ENCODE measurements at places on chromosomes 4 and X.

GRCh38 chr4:184950117-184950830, 68.0 kb upstream of the HELT start:
- DNase-seq = no peak

GRCh38 chrX:1649621-1650020, 34.8 kb downstream of the ASMT start:
- DNase-seq = no peak

- peak; percentile 35 for DNase-seq
Measured at GRCh38 chrX:49155243-49155899, 7.2 kb upstream of the MAGIX start.

- DNase-seq = no peak
Measured at GRCh38 chrX:106740193-106740780, 13.8 kb downstream of the RNF128 start.

DNA sequence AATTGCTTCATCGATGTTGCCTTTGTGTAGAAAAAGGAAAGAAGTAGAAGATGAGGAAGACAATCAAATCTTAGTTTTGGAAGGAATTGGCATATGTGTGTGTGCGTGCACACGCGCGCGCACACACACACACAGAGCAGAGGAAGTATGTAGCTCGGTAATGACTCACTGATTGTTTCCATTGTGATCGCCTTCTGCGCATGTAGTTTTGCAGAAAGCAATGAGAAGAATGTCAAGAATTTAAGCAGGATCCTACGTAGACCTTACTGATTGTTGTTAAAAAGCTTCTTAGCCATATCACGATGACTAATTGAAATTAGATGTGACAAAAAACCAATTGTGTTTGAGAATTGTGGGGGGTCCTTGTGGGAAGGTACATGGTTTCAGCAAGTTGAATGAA, 12.8 kb upstream of the LIMCH1 start:
- no peak for DNase-seq

GRCh38 chr4:62912531-62912930, 1496.7 kb downstream of the TECRL start:
- DNase-seq = no peak

DNA sequence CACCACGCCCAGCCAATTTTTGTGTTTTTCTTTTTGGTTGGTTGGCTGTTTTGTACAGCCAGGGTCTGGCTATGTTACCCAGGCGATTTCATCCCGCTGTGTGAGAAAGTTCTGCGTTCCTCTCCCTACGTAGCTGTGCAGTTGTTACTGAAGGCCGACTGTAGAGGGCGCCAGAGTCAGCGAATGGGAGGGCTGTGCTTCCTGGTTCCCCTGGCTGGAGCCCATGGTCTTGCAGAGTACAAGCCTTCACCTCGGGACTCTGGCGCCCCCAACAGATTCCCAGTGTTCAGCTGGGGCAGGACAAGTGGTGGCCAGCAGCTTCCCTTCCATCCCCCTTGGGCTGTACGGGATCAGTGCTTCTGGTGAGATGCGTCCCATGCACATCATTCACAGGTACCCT, 5.6 kb upstream of the CT45A1 start:
- peak; percentile 45 for DNase-seq

DNA sequence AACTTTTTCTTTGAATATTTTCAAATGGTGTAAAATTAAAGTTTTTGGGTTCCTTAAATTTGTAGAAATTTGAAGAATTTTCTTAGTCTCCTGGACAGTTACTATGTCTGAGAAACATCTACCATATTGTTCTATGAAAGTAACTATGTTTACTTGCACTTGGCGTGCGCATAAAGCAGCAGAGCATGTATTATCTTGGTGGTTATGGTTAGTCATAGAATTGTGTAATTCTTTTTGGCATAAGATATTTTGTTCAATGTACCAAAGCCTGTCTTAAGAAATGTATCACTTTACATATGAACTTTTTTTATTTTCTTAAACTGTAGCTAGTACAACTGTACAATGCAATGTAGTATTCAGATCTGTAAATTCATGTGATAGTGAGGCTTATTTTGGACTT, 49.2 kb downstream of the CDS1 start:
- DNase-seq = no peak
